ENCODE measurements at places on chromosomes 16 and 17.

DNA sequence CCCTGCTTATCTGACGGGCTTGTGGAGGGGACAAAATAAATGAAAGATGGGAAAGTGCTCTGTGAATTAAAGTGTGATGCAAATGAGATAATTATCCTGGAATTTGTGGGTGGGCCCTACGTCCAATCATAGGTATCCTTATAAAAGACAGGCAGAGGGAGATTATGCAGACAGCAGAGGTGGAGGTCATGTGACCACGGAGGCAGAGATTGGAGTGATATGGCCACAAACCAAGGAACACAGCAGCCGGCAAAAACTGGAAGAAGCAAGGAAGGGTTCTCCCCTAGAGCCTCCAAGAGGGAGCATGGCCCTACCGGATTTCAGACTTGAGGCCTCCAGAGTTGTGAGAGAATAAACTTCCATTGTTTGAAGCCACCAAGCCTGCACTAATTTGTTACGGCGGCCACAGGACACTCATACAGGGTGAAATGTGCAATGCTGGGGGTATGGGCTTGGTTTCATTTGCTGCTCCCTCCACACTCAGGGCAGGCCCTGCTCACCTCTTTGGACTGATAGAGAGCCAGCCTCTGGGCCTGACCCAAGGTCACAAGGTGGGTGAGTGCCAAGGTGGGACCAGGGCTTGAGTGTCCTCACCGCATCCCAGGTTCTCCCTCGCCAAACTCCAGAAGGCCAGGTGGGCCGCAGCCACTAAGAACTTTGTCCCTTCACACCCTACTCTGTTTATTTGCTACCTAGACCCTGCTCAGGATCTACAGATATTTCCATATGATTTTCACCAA, 149.6 kb upstream of the TNRC6C start:
- no peak for DNase-seq

GRCh38 chr16:63652091-63652490, 1469.8 kb downstream of the CDH11 start:
- DNase-seq: no peak

- no peak for DNase-seq
Measured at GRCh38 chr16:74099530-74099929, 197.1 kb upstream of the PSMD7 start.

- no peak for DNase-seq
Measured at GRCh38 chr17:58572846-58573245, 58.4 kb upstream of the MTMR4 start.

DNA sequence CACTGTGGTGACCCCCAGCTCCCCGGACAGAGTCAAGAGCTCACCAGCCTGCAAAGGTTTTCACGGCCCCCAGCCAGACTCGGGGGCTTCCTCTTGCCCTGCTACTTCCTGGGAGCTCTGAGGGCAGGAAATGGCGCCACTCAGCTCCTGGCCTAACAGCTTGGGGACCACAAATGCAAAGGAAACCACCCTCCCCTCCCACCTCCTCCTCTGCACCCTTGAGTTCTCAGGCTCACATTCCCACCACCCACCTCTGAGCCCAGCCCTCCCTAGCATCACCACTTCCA, 375 bp upstream of the SPN start:
- no peak for DNase-seq

DNA sequence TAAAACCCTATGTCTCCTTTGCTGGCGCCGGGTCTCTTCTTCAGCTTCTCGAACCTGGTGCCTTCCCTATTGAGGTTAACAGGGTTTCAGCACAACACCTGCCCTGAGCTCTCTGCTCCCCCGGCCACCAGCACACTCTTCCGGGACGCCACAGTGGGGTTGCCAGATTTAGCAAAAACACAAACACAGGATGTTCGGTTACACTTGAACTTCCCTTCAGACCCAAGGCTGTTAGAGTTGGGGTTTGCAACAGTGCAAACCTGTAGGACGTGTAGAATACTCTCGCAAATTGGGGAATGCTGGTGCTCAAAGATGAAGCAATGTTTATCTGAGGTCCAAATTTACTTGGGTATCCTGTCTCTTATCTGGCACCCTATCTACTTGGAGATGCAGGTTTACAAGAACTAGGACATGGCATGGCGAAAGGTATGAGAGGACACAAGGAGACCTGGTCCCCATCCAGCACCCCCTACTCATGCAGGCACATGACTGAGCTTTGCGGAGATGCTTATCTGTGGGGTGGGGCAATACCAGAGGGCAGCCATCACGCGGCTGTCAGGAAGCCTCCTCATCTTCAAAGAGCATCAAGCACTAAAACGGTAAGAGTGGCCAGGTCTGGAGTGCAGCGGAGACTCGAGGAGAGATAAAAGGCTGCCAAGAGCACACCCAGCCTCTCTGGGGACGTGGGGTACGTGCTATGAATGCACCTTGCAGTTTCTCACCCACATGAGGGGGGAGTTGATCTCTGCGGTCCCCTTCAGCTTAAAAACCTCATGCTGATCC, 52.8 kb downstream of the SDK2 start:
- DNase-seq: no peak

GRCh38 chr17:7027335-7027734, 4.5 kb downstream of the BCL6B start:
- DNase-seq: no peak

- no peak for DNase-seq
Measured at GRCh38 chr17:28285965-28286364, 33.0 kb upstream of the TMEM97 start.

- DNase-seq: no peak
Measured at GRCh38 chr17:44004761-44005526, 522 bp downstream of the NAGS start.

DNA sequence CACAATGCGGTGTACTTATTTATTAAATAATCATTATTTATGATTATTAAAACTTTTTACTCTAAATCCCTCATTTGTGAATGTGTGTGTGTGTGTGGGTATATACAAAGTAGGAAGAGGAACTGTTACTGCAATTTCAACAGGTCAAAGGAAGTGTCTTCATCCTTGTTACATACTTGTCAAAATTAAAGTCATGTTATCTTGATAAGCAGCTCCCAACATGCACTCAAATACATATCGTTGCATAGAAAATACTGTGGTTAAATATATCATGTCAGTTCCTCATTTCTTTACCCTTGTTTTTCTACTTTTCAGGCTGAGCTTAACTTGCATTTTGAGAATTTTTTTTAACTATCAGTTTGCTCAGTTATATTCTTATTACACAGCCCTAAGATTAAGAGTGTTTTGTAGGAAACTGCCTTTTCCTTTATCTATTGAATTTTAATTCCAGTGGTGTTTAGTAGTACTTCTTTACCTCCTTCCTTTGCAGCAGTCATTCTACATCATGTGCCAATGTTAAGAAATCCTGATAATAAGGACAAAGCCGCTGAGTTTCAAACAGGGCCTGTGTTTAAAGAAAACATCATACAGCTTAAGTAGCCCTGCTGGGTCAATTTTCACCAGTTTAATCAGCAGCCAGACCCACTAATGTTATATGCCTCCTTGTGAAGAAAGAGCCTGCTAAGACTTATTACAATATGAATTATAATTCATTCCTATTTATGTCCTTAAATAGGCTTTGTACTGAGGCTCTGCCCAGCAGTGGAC, 7.2 kb downstream of the EFCAB5 start:
- DNase-seq: no peak

Data from cerebellar nuclear complex (tissue), 1 donor.